NCI-H510A treated with DMSO at 0.1 percent for 48 hours (cell line): ENCODE measurements at places on chromosomes 3 and 15.

DNA sequence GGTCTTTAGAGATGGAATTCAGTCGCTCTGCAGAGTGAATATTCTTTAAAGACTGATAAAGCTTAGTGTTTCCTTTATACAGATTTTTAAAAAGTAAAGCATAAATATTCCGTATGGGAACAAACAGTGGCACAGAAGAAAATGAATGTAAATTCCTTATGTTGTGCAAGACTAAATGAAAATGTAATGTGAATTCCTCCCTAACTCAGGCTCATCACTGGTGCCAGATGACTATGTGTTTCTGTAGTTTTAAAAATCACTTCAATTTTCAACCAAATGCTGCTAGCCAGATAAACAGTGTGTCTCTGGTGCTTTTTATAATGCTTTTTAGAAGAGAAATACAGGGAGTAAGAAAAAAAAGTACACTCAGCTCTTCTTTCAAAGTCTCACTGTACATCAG, 154.8 kb upstream of the SNTN start:
- no peak for DNase-seq

- DNase-seq: no peak
Observed at GRCh38 chr3:69959581-69959980, 40.0 kb upstream of the SAMMSON start.

- DNase-seq: no peak
Observed at GRCh38 chr3:12934431-12934830, 93.1 kb upstream of the RPL32 start.

- DNase-seq: no peak
Observed at GRCh38 chr15:81387621-81388435, 13.8 kb upstream of the TMC3 start.

DNA sequence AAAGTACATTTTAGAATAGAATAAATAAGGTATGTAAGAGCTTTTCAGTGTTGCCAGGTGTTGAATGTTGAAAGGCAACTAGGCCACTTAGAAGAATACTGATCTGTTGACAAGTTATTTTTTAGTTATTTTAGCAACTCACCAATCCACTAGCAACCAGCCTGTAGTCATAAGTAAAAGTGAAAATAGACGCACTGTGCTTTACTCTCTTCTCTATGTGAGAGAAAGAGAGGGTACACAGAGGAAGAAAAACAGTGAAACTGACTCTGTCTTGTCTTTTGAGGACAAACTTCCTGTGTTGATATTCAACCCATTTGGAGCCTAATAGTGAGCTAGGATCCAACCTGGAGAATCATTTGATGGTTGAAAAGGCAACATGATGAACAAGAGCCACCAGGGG, 327.1 kb upstream of the GOLIM4 start:
- no peak for DNase-seq

GRCh38 chr3:72722930-72723726, 125.1 kb downstream of the SHQ1 start:
- DNase-seq: no peak

GRCh38 chr15:80890341-80891005, 99.1 kb downstream of the MESD start:
- no peak for DNase-seq

GRCh38 chr15:93859176-93859575, 372.2 kb upstream of the MCTP2 start:
- DNase-seq: no peak

GRCh38 chr3:162512488-162512887, 1015.9 kb downstream of the OTOL1 start:
- no peak for DNase-seq

- no peak for DNase-seq
Observed at GRCh38 chr3:188698436-188698835, 473.3 kb upstream of the TPRG1 start.

DNA sequence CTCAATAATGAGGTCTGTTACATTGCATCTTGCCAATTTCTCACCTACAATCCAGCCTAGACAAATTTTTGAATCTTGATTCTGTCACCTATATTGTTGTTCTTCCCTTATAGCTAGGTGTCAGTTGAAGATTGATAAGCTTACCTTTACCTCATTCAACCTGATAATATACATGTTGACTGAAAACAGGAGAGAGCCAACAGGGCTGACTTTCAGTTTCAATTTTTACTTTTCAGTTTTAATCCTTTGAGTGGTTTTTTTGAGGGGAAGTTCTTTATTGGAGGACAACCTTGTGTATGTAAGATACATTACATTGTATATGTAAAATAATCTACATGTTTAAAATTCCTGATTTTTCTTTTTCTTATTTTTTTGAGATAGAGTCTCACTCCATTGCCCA, 5.8 kb downstream of the ATP13A5 start:
- DNase-seq: no peak

- no peak for DNase-seq
Observed at GRCh38 chr15:100779331-100780207, 100.1 kb upstream of the ALDH1A3 start.

- DNase-seq: no peak
Observed at GRCh38 chr3:118400886-118401285, 633.8 kb downstream of the IGSF11 start.

- DNase-seq: no peak
Observed at GRCh38 chr3:32706348-32707025, 21.5 kb downstream of the CNOT10 start.

GRCh38 chr3:100603469-100603868, 5.9 kb upstream of the ADGRG7 start:
- peak; percentile 21 for DNase-seq

GRCh38 chr15:72167445-72167844, 30.1 kb downstream of the GRAMD2A start:
- DNase-seq: no peak

- DNase-seq: no peak
Observed at GRCh38 chr3:131356006-131356595, 25.5 kb upstream of the NUDT16 start.

- no peak for DNase-seq
Observed at GRCh38 chr3:155658006-155658405, 86.9 kb downstream of the PLCH1 start.

- no peak for DNase-seq
Observed at GRCh38 chr3:49271047-49271446, 6.0 kb downstream of the C3orf62 start.

DNA sequence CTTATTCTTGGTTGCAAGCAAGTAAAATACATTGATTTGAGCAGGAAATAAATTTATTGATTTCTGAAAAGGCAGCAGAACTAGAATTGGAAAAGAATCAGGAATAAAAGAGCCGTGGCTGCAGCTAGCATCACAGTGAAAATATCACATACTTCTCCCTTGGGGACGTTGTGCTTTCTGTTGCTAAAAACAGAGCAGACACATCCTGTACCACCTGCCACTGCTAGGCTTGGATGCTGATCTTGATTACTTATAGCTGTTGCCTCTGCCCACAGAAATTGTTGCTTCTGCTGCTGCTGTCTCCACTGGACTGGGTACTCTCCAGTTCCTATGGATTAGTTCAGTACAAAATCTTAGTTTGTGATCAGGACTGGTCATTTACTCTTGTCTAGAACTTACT, 283.8 kb downstream of the C3orf38 start:
- no peak for DNase-seq

DNA sequence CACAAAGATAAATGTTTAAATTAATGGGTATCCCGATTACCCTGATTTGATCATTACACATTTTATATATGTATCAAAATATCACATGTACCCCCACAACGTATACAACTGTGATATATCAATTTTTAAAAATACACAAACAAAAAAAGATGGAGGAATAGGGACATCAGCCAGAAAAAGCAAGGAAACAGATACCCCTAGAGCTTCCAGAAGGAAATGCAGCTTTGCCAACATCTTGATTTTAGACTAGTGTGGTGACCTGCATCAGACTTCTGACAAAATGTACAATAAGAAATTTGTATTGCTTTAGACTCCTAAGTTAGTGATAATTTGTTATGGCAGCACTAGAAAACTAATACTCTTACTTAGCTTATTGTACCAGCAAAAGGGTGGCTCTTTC, 483.8 kb downstream of the TUSC7 start:
- DNase-seq: no peak

DNA sequence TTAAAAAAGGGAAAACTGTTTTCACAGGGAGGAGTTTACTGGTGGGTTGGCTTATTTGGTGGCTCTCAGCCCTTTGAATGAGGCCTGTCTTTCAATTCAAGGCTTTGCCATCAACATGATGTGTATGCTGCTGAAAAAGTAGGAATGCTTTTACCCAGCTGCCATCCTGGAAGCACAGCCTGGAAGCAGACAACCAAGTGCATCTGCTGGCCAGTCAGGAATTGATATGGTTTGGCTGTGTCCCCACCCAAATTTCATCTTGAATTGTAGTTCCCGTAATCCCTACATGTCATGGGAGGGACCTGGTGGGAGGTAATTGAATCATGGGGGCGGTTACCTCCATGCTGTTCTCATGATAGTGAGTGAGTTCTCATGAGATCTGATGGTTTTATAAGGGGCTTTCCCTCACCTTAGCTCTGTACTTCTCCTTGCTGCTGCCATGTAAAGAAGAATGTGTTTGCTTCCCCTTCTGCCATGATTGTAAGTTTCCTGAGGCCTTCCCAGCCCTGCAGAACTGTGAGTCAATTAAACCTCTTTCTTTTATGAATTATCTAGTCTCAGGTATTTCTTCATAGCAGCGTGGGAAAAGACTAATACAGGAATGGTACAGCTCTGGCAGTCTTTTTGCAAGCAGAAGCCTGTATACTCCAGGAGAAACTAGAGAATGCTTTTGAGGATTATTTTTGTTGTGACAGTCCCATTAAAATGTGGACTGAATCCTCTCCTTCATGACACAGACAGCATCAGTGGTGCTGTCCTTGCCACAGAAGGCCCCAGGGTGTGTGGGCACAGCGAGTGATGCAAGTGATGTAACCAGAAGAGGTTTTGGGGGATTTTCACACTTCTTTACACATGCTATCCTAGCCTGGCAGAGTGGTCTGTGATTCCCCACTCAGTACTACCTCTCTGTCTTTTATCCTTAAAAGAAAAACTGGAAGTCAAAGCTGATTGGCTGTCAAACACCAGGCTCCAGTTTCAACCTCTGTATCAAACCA, 20.0 kb downstream of the PLCL2 start:
- no peak for DNase-seq

- no peak for DNase-seq
Observed at GRCh38 chr15:51048308-51048707, 46.4 kb downstream of the TNFAIP8L3 start.

DNA sequence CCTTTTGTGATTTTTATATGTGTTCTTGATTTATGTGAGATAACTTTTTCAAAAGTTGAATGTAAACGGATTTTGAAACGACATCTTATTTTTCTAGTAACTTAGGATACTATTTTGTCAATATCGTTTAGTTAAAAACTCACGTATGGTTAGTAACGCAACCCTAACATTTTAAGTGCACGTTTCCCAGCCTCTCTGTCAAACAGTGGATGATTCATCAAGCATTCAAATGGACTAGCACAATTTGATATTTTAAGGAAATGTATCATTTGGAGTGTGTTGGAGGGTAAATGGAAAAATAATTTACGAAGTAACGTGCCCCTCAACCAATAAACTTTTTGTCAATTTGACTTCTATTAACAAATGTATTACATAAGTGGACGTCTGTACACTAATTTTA, 23.3 kb downstream of the RTP3 start:
- DNase-seq: no peak

- no peak for DNase-seq
Observed at GRCh38 chr3:131561511-131561910, 58.7 kb upstream of the MRPL3 start.

DNA sequence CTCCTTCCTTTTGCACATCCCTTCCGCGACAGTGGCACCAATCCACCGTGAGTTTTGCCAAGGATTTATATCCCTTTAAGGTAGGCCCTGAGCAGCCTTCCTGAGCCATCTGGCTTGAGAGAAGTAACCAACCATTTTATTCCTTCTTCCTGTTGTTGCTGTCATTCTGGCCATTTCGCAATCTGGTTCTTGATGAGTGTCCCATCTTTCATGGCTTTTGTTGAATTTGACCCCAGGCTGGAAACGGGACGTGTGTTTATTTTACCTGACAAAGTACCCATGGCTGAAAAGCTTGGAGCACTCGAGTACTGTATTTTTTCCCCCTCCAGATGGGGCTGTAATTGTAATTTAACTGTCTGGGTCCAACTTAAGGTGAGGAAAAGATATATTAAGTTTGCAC, 173.4 kb downstream of the WNT5A start:
- DNase-seq: peak; percentile 81

DNA sequence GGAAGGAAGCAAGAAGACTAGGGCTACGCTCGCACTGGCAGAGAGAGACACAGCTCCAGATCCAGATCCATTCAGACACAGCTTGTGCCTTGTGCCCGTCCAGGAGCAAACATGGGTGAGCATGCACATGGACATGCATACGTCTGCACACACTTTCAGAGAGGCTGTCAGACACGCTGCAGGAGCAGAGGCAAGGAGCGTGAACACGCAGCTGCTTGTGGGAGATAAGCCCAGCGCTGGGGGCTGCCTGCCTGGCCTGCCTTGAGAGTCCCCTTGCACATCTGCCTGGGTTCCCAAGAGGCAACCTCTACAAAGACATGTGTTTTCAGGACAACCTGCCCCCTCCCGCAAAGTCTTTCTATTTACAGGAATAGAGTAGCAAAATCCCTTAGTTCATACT, 13.6 kb upstream of the BAHD1 start:
- no peak for DNase-seq

GRCh38 chr3:104349836-104350235, 1016.9 kb upstream of the ALCAM start:
- no peak for DNase-seq

GRCh38 chr3:161977063-161977462, 480.5 kb downstream of the OTOL1 start:
- no peak for DNase-seq

DNA sequence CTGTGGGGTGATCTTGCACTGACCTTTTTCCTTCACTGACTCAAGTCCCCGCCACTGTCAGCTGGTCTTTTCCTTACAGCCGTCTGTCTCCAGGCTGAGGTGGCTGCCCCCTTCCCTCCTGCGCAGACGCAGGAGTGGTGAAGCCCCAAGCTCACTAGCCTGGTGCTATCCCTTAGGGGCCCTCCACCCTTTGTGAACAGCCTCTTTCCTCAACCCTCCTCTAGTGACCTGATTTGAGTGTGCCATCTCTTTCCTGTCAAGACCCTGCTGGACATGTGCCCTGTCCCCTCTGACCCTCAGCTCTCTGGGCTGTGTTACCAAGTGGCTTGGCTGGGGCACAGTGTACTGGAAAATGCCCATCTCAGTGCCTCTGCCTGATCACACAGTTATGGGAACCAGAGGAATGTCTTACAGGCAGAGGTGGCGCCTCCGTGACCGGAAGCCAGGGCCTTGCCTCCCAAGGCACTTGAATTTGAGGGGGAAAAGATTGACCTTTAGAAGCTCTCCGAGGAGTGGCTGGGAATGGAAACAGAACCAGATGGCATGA, 8.7 kb downstream of the KBTBD13 start:
- no peak for DNase-seq

GRCh38 chr3:186996356-186996755, 66.0 kb downstream of the ST6GAL1 start:
- peak; percentile 43 for DNase-seq
